ENCODE measurements at places on chromosomes 1 and 21.
A peak's percentile ranks its signal among the peaks of the same experiment; 100 is the strongest.

DNA sequence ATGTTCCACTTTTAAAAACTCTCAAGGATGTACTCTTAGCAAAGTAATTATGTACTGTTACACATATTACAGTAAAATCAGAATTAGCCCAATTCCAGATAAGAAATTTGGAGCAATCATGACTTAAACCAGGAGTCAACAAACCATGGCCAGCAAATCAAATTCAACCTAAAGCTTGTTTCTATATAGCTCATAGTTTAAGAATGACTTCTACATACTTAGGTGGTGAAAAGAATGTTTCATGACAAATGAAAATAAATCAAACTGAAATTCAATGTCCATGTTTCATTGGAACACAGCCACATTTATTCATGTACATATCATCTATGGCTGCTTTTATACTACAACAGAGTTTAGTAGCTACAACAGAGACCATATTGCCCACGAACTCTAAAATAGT lies 35.1 kb downstream of the FRRS1 start:
- no peak for DNase-seq

GRCh38 chr1:55717111-55717510 lies 501.9 kb upstream of the USP24 start:
- DNase-seq = no peak

- no peak for DNase-seq
These were observed 116.0 kb downstream of the TTLL7 start for GRCh38 chr1:83882906-83883305.

DNA sequence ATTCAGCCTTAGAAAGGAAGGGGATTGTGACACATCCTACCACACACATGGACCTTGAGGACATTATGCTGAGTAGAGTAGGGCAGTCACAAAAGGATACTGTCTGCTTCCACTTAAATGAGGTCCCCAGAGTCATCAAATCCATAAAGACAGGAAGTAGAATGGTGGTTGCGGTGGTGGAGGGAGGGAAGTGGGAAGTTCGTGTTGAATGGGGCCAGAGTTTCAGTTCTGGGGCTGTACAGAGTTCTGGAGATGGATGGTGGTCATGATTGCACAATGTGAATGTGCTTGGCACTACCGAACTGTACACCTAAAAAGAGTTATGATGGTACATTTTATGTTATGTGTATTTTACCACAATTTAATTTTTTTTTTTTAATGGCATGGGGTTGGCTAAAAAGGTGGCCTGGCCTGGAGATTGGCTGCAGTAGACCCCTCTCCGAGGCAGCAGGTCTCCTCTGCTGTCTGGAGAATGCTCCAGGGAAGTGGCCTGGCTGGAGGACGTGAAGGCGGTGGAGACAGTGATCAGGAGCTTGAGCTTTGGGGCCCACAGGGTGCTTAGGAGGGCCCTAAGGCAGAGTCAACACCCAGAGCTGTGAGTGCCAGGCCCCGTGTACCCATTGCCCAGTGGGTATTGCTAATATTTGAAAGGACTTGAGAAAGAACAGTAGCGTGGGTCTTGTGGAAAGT lies 30.4 kb downstream of the IFNGR2 start:
- no peak for DNase-seq

GRCh38 chr1:212754193-212754592 lies 37.4 kb downstream of the NSL1 start:
- DNase-seq = no peak

DNA sequence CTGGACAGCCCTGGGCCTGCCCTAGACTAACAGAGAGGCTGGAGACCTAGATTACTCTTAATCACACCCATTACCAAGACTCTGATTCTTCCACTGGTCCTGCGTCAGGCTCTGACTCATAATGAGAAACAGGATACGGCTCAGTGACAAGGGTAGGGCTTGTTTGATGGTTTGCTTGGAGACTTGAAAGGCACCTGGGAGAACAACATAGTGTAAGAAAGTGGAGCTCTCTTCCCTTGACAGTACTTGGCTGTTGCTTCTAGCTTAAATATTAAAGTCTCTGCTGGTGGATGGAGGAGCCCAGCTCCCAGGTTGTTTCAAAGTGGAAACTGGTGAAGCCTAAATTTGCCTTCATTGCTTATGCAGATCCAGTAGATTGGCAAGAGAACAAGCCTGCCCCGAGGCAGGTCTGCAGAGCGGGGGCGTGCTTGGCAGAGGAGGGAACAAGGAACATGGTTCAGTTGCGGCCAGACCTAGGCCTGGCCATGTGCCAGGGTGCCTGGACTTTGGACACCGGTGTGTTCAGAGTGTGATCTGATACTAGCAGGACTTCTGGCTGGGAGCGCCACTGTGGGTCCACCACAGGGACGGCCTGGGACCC lies 480.6 kb downstream of the CAMTA1 start:
- DNase-seq = peak; percentile 75

GRCh38 chr1:61353797-61354406 lies 271.5 kb downstream of the NFIA start:
- DNase-seq = no peak

- DNase-seq = no peak
These were observed 23.1 kb downstream of the MTF2 start for GRCh38 chr1:93102142-93102541.

DNA sequence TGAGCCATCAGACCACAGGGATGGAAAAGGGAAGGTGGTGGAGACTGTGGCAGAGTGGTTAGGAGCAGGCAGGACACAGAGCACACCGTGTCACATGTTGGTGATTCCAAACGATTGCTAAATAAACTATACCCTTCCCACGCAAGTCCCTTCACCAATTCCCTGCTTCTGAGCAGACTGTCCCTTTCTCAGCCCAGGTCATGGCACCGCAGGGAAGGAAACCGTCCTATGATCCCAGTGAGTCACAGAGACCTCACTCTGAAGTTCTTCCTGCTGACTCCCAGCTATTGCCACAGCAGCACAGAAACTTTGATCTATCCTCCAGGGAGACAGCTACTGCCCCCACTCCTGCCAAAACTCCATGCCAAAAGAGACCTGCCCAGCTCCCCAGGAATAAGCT lies 19.2 kb downstream of the RIMS3 start:
- DNase-seq = no peak

DNA sequence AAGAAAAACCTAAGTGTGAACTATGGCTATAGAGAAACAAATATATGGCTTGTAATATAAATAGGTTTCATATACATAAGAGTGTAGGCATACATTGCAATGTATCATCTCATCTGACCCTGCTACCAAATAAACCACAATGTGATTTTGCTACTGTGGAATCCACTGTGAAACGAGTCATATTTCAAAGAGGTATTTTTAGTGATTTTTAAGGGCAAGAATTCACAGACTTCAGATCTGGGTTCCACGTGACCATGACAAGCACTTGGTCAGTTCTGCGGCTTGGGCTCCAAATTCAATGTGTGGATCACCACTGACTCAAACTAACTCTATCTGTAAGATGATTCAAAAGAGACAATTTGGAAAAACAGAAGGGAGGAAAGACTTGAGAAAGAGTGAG lies 147.0 kb upstream of the ERG start:
- no peak for DNase-seq

DNA sequence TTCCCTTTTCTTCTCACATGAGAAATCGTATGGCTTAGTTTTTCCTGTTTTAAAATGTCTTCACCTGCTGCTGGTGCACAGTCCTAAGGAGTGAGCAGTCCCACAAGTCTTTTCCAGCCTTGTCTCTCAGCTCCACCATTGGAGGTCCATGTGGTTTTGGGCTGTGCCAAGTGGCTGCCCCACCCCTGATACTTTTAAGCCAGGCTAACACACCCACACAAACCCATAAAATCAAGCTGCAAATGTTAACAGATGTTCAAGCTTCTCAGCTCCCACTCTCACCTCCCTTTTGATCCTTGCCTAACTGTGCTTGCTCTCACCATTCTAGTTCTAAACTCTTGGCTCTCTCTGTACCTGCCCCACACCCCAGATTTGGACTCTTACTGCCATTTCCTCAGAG lies 74.5 kb upstream of the COL24A1 start:
- DNase-seq = no peak

DNA sequence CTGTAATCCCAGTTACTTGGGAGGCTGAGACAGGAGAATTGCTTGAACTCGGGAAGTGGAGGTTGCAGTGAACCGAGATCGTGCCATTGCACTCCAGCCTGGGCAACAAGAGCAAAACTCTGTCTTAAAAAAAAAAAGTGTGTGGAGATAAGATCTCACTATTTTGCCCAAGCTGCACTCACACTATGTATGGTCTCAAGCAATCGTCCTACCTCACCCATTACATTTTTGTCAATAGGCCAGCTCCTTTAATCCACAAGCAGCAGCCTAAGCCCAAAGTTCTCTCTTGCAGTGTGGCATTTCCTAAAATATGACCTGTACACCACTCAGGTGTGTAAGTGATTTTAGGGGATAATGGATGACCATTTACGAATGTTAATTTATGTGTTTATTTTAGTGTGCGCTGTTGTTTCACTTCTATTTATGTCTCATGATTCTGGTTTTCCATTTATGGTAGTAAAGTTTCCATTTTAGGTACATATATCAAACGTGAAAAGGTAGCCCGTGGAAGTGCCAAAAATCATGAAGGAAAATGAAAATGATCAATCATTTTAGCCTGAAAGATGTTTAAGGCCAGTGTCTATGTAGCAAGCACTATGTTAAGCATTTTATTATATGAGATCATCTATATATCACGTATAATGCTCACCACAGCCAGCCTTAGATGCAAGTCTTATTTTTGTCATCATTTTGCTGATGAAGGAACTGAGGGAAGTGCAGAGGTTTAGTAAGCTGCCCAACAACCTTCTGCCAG lies 5.6 kb downstream of the LCK start:
- no peak for DNase-seq

DNA sequence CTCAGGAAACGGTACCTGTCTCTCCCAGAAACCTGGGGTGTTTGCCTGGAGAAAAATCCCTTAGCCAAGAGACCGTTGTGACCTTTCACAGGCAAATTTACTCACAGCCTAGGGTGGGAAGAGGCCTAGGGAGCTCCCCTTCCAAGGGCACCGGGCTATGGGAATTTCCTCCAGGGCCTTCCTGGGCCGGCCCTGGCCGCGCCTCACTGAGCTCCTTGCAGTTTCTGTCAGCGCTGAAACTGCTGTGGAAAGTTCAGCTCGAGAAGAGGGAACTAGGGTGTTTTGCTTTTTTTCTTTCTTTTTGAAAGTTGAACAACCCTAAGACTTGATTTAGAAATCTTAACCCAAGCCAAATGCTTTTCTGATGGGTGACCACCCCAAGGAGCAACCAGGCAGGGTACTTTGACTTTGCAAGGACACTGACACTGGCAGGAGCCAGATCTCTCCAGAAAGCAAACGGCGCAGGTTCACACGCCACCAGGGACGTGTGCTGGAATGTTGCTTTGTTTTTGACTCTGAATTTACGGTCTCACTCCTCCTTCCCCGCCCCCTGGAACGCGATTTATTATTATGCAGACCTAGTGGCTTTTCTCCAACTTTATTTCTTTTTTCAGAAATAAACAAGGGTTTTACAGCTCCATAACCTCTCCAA lies 229.6 kb upstream of the JUN start:
- DNase-seq = no peak

DNA sequence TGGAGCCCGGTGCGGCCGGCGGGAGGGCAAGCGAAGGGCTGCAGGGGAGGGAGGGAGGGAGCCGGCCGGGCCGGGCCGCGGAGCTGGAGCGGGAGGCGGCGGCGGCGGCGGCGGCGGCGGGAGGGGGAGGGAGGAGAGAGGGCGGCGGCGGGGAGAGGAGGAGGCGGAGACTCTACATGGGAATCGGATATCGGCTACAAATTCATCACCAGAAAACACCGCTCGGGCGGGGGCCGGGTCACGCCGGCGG lies at the start of gene AKT3:
Gene AKT3 (minus strand): TSS at position 42 of the 250 bp plus-strand sequence. CDS start 7,073 bp downstream, outside the sequence.
- DNase-seq = peak; percentile 71

DNA sequence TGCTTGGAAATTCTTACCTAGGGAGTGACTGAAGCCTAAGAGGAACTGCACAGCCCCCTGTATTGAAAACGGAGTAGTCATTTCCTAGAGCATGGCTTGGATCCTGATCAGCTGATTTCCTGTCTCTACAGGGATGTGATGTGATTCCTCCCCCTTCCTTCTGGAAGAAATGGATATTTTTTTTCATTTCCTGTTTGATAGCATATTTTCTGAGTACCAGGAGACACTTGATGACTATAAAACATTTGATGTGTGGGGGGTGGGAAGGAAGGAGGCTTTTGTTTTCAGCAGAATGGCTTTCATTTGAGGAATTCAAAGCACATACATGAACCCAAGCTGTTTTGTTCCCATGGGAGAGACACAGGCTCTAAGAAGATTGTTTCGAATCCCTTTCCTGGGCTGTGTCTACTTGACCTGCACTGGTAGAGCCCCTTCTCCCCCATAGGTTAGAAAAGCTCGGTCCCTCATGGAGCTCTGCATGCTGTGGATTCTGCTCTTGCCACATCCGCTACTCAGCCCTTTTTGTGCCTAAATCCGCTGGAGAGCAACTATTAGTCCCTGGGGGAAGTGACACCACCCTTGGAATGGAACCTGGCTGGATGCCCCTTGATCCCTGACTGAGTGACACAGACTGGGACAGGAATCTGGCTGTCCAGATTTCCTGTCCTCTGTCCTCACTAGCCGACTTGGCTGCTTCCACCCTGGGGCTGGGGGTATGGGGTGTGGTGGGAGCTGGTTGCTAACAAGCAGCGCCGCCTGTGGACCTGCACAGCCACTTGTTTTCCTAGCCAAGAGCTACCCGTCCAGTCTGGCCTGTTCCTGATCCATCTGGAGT lies 71.8 kb upstream of the MACF1 start:
- DNase-seq = no peak

DNA sequence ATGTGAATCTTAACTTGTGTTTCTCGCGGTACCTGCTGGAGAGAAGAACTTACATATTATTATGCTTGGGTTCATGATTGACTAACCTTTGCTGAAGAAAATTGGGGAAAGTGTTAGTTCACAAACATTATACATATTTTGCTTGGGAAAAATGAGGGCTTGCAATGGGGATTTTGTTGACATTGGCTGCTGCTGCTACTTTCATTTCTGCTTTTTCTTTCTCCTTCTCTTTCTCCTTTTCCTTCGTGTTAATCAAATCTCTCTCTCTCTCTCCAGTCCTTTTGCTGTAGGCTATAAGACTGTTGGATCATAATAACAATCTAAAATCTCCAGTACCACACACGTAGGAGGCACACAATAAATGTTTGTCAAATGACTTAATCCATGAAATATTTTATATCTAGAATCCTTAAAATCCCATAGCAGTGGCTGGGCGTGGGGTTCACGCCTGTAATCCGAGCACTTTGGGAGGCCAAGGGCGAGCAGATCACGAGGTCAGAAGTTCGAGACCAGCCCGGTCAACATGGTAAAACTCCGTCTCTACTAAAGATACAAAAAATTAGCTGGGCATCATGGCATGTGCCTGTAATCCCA lies 23.0 kb downstream of the IRF2BP2 start:
- no peak for DNase-seq

GRCh38 chr1:114545315-114545714 lies 34.3 kb upstream of the TRIM33 start:
- DNase-seq = no peak

DNA sequence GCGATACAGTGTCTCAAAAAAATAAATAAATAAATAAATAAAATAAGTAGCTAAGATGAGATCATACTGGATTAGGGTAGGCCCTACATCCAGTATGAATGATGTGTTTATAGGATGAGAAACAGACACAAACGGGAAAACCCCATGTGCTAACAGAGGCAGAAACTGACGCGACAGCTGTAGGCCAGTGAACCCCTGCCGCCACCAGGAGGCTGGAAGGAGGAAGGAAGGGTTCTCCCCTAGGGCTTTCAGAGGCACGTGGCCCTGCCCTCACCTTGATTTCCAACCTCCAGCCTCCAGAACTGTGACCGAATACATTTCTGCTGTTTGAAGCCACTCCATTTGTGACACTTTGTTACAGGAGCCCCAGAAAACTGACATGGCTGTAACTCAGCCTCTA lies 38.5 kb downstream of the CHD5 start:
- no peak for DNase-seq

GRCh38 chr1:113793878-113794834 lies 18.1 kb downstream of the RSBN1 start:
- DNase-seq = no peak

Data from NCI-H460 (cell line).